ENCODE measurements at places on chromosomes 6 and 20.

DNA sequence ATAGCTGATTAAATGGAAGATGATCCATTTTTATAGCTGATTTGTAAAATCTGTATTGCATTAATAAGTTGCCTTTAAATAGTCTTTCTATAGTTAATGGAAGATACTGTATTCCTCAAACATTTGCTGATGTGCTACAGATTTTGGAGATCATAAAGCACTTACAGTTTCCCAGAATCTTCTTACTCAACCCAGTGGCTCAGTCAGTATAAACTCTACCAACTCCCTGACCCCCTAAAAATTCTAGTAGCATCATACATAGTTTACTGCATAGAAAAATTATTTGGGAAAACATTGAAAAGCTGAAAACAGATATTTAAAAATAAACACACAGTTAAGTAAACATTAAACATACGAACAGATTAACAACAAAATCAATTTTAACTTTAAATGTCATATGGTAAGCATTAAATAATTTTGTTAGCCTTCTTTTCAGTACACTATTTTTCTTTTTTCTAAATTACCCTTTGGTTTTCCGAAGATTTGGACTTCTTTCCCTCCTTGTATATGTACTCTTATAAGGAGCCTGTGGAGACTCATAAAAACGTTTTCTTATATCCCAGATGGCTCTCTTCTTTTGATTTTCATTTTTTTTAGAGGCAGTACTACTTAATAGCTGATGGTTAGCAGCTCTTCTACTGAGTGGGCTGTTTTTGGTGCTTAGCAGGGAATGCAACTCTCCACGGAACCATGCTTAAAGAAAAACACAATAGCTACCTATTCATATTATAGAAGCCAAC, 62.7 kb upstream of the BMP5 start:
- DNase-seq, result no peak

DNA sequence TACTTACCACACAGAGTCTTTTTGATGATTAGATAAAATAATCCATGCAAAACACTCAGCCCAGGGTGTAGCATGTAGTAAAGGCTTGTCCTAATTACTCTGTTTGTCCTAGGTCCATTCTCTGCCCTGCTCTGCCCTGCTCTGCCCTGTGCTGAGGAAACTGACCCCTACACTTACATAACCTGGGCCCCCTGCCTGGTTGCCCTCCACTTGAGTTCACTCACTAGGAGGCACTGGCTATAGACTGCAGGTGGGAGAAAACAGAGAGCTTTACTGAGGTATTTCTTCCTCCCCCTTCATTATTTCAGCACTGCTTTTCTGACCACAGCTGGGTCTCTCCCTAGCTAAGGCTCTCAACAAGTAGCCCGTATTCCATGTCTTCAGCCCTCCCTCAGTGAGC, 70.9 kb upstream of the TBX18 start:
- DNase-seq, result no peak

DNA sequence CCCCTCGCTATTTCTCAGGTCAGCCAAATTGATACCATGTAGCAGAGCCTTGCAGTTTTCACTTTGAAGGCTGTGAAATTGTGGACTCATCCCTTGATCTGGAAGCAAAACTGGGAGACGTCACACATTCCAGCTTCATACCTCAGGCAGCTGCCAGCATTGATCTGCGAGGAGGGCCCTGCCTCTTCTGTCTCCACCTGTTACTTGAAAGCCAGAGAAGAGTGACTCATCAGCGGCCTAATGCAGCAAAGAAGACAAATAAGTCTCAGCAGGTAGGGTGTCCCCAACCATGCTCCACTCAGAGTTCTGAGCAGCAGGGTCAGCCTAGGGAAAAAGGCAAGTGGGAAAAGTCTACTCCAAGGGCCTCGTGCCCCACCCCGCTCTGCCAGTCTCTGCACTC, 69.4 kb upstream of the BMP2 start:
- DNase-seq, result peak; percentile 88

DNA sequence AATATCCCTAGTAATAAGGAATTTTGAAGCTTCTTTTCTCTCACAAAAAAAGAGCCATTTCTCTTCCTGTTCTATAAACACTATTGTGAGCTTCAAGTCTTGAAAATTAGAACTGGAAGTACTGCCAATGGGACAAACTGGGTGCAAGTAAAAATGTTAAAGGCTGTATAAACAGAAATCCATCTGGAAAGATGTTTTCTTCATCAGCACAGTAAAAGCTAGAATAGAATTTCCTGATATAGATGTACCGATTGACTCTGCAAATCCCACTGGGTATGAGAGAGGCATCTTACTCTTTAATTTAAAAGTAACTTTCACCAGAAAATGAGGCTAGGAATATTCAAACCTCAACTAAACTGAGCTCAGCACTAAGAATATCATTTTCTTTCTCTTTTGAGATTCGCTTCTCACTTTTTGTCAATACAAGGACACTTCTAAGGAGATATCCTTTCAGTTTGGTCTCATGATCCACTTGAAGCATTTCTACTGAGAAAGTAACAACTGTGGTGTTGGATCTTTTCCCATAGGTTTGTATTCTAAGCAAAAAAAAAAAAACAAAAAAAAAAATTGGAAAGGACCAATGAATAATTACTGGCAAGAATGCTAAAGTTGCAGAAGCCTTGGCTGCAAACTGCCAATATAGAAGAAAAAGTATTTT, 169.0 kb upstream of the PRDM1 start:
- DNase-seq, result no peak

DNA sequence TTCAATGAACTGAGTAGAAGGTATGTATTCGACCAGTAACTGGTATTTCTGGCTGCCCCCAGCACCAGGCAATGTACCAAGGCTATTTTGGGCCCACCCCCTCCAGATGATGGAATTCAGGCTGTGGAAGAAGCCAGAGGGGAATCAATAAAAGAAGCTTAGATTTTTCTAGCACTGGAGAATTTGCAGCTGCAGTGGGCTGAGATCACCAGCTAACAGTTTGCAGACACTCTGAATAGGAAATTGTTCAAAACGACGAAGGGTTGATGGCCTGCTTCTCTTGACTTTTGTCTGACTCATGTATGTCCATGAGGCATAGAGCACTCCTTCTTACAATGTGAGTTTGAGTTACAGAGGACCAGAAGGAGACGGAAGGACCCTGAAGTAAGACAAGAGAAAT, 32.4 kb upstream of the FBXO9 start:
- no peak for DNase-seq

All from H9 (cell line).